Renal pelvis (tissue), 12 donors: ENCODE measurements at places on chromosomes 12 and 14.

GRCh38 chr12:88493636-88494035 is 86.6 kb downstream of the KITLG start:
- no peak for DNase-seq

- DNase-seq, result peak; percentile 85
These were observed 26.0 kb downstream of the PPFIBP1 start for GRCh38 chr12:27549801-27550652.

DNA sequence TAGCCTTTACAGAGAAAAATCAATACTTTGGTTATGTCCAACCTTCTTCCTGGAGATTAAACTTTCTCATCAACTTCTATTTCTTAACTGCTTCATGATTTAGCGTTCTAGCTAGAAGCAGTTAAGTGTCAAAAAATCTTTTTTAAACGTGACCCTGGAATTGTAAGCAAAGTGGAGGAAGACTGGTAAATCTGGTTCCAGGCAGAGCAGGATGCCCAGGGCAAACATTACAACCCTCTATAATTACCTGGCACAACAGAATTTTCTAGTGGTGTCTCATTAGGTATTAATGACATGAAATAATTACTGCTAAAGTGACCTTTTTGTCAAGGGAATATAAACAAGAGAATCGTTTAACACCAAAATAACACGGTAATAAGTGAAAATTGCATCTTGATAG is 320.8 kb downstream of the MED13L start:
- DNase-seq, result no peak

GRCh38 chr12:1812650-1813302 is 7.6 kb upstream of the LRTM2 start:
- no peak for DNase-seq

DNA sequence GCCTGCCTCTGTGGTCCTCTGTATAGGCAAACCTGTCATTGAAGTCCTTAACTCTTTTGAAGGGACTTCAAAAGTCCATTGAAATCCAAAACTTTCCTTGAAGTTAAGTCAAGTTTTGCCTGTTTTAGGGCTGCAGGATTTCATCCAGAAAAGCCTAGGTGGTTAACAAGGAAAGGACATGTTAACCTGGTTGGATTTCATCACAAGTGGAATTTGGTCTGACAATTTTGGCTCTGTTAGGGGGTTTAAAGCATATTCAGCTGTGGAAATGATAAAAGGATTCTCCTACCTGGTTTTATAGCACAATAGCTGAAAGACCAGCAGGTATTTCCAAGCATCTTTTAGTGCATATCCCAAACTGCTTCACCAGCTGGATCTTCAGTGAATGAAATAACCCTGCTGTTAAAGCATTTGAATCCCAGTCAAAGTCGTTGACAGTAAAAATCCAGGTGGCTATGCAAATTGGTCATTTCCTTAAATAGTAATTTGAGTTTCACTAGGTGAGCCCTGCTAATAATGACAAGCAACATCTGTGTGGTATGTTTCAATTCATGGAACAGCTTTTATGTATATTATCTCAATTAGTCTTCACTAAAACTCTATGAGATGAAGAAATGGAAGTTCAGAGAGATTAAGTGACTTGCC is 400.5 kb downstream of the ETNK1 start:
- no peak for DNase-seq

GRCh38 chr14:59215322-59215721 is 26.9 kb downstream of the DAAM1 start:
- DNase-seq, result no peak

DNA sequence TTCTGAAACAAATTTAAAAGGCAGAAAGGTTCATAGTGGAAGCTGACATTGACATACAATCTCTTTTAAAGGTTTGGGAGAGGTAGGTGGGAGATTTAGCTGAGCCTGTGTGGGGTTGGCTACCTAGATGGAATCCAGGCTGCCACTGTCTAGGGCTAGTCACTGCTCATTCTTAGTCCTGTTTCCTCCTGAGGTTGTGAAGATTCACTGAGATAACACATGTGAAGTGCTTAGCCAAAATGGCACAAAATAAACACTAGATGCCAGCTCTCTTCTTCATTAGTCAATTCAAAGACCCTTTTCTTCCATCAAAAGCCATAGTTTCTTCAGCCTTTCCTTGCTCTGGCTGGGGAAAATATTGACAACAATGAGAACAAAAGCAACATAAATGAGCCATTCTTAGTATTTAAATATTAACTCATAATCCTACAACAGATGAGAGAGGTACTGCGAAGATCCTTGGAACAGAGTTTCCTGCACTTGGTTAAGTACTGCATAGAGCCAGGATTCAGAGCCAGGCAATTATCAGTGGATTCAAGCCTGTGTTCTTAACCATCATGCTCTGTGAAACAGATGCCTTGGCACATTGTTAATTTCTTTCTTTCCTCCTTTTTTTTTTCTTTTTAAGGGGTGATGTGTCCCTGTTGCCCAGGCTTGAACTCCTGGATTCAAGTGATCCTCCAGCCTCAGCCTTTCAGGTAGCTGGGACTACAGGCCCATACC is 3.5 kb downstream of the MYF6 start:
- DNase-seq, result no peak

GRCh38 chr14:56587701-56588100 is 8.1 kb downstream of the TMEM260 start:
- no peak for DNase-seq

- DNase-seq, result no peak
These were observed 53.2 kb downstream of the RPAP3 start for GRCh38 chr12:47652521-47653234.

DNA sequence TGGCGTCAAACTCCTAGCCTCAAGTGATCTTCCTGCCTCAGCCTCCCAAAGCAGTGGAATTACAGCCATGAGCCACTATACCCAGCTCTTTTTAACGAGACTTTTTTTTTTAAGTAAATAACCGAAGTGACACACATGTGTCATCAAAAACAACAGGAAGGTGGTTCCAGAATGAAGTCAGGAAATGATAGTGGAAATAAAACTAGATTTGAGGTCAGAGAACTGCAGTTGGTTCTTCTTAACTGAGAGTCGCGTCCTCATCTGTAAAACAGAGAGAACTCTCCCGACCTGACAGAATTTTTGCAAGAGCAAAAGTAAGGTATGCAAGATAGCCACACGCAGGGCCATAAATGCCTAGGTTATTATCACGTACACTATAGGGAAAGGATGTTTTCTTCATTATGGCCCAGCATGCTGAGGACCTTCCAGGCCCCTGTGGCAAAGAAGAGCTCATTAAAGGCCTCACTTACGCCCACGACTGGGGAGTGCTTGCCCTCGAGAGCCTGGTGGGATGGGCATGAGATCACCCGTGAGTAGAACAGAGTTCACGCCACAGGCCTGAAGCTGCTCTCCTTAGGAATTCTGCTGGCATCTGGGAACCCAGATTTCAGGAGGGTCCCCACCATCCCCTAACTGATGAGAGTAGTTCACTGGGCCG is 67.2 kb downstream of the SCARB1 start:
- no peak for DNase-seq

GRCh38 chr12:132836795-132837331 is 8.2 kb upstream of the GOLGA3 start:
- no peak for DNase-seq

DNA sequence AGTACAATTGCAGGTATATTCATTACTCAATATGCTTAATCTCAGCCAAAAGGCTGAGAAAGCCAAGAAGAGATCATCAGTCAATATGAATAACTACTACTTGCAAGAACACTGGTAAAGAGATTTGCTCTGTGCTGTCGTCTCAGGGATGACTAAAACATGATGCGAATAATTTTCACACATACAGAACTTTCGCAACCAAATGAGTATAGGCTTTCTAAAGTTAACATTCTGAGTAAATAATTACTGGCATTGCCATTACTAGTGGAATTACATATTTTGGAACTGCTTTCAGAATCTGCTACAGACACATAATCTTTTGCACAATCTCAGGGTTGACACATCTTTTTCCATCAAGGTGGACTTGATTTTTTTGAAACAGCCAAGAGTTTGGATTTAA is 24.7 kb downstream of the NCKAP1L start:
- DNase-seq, result no peak
